ENCODE measurements at places on chromosomes 4 and X. TPM values are rescaled to one million over a fixed set of nuclear protein-coding genes. Genes with fewer than 3 reads are reported as not detected.
A peak's percentile ranks its signal among the peaks of the same experiment; 100 is the strongest.

DNA sequence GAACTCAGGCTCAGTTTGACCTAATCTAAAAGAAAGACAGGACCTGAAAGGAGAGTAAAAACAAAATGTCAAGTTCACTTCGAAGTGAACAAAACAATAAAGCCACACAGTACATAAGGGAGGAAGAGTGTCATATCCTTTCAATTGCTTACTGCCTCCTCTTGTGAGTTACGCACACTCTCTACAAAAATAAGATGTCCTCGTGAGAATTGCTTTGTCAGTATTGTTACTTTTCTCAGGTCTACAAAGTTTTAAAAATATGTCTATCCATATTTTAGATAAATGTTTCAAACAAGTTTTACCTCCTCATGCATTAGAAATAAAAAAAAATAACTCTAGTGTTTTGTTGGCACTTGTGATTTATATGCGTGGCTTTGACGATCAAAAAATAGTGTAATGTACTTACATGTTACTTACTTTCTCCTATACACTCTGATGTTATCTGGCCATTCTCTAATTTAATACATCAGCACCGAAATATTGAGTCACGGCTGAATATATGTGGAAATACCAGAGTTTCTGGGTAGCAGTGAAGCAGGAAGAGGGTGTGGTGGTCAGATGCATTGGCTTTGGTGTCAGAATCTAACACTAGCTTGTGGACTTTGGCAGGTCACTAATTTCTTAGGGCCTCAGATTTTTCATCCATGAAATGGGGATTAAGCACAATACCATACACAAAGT is 8.1 kb upstream of the MRPL1 start:
- no peaks in the 10 kb centered on the region for H3K27me3 ChIP-seq
- H3K4me3 ChIP-seq, result peak overlapping the region; percentile 29
- H3K27ac ChIP-seq, result peak overlapping the region; percentile 91
- no peaks in the 10 kb centered on the region for H3K36me3 ChIP-seq
- peaks cover 50% of the 10 kb centered on the region for H3K4me1 ChIP-seq

Gene ZCCHC12
- total RNA-seq, result not detected

DNA sequence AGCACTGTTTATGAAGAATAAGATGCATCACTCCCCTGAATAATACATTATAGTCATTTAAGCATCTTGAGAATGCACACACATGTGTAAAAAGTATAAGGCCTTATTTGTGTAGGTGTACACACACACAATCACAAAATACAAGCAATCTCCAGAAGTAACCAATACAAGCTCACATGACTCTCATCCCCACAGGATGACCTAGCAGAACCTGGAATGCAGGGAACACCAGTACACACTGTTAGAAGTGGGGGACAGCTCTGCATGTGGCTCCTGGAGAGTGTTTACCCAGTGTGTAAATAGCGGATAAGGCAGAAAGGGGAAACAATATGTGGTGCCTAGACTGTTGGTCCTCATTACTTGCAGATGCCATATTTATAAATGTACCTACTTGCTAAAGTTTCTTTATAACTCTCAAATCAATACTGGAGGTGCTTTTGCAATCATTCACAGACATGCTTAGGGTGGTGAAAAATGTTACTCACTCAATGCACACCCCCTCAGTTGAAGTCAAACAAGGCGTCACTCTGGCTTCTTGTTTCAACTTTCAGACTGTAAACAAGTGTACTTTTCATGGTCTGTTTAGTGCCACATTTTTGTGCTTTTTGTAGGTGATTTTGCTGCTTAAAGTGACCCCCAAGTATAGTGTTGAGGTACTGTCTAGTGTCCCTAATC is 73.1 kb downstream of the MAGEB17 start:
- no peak overlapping the region for H3K4me3 ChIP-seq
- H3K4me1 ChIP-seq, result no peaks in the 10 kb centered on the region
- no peaks in the 10 kb centered on the region for H3K27me3 ChIP-seq
- no peak overlapping the region for H3K27ac ChIP-seq

Gene IL13RA1
- 13.9 TPM for total RNA-seq

- H3K4me1 ChIP-seq, result no peaks in the 10 kb centered on the region
- no peak overlapping the region for H3K4me3 ChIP-seq
- no peak for DNase-seq
- H3K36me3 ChIP-seq, result no peaks in the 10 kb centered on the region
Measured at GRCh38 chrX:115531818-115532403, 29.1 kb upstream of the PLS3 start.

DNA sequence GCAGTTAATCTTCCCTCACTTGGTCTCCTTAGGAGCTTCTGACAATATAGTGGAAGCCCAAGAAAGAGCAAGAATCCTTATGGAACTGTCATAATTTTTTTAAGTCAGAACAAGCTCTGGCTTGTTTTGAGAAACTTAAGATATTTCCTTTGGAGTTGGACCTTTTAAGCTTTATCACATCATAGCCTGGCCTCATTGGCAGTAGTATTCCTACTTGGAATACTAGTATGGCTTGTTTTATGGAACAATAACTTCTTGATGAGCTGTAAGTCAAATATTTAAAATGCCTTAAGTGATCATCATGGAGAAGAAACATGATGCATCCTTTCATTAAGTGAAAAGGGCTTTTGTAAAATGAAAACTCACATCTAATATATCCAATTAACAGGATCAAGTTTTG is 78.0 kb upstream of the NRK start:
- H3K4me3 ChIP-seq, result no peak overlapping the region
- no peak for DNase-seq
- H3K27me3 ChIP-seq, result no peaks in the 10 kb centered on the region

- H3K27ac ChIP-seq, result no peak overlapping the region
- H3K4me3 ChIP-seq, result no peak overlapping the region
- H3K4me1 ChIP-seq, result no peaks in the 10 kb centered on the region
- no peaks in the 10 kb centered on the region for H3K36me3 ChIP-seq
Measured at GRCh38 chr4:31617667-31618066, 897.5 kb downstream of the PCDH7 start.

DNA sequence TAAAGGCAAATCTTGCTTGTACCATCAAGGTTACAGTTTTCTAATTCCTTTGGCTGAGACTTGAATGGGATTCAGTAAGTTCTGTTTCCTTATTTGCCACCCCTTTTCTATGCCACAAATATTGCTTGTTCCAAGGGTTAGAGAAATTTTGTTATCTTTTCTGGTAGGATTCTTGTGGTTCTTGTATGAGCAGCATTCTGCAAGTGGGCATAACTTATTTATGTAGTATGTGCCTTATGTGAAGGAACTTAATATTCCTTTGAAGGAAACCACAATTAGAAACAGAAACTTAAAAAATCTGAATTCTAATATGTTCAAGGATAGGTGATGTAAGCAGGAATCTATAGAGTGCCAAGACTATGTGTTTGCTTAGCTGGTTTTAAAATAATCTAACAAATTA is 53.1 kb upstream of the TSPAN5 start:
- H3K27ac ChIP-seq, result no peak overlapping the region
- DNase-seq, result no peak
- no peak overlapping the region for H3K4me3 ChIP-seq
- H3K27me3 ChIP-seq, result peaks cover 3% of the 10 kb centered on the region

Gene FRAS1
- not detected for total RNA-seq

- H3K27ac ChIP-seq, result no peak overlapping the region
- H3K4me1 ChIP-seq, result peaks cover 14% of the 10 kb centered on the region
- H3K36me3 ChIP-seq, result no peaks in the 10 kb centered on the region
- no peak for DNase-seq
- H3K27me3 ChIP-seq, result no peaks in the 10 kb centered on the region
- H3K4me3 ChIP-seq, result no peak overlapping the region
Measured at GRCh38 chr4:10623241-10623640, 61.3 kb downstream of the CLNK start.

DNA sequence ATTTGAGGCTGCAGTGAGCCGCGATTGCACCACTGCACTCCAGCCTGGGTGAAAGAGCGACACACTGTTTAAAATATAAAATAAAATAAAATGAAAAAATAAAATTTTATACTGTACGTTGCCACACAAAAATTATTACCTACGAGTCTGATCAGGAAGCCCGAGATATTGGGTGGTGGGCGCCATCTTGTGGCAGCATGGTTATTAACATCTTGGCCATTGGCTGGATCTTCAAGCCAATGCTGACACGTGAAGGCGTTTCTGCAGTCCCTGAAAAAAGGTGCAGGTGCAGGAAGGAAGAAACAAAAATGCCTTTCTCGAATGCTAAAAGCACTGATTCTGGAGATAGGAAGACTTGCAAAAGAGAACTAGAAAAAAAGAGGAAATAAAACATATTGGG is 4.9 kb upstream of the TLR8 start:
- no peaks in the 10 kb centered on the region for H3K27me3 ChIP-seq
- H3K27ac ChIP-seq, result peak overlapping the region; percentile 60

Gene CXCL11
- total RNA-seq, result not detected

Gene ATP2B3
- total RNA-seq, result not detected

DNA sequence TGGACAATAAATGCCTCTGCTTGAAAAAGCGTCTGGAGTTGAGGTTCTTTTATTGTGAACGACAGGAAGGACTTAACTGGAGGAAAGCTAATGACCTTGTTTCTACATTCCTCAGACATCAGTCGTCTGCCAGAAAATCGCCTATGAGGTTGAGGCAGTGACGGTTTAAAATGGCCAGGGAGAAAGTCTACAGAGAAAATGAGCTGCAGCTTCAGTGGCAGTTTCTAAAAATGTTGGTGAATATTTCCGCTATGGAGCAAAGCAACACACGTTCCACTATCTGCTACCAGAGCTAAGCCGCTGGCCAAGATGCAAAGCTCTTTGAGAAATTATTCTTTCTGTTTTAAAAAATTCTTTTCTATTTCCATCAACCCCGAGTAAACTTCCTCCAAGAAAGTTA is 116.9 kb upstream of the GALNT7 start:
- DNase-seq, result no peak
- H3K36me3 ChIP-seq, result no peaks in the 10 kb centered on the region
- H3K4me3 ChIP-seq, result no peak overlapping the region
- H3K27me3 ChIP-seq, result no peaks in the 10 kb centered on the region

Gene LAMTOR3
- 21.9 TPM for total RNA-seq

GRCh38 chr4:85244638-85245037 is 230.3 kb upstream of the ARHGAP24 start:
- no peaks in the 10 kb centered on the region for H3K36me3 ChIP-seq
- H3K27me3 ChIP-seq, result peaks cover 5% of the 10 kb centered on the region
- no peak overlapping the region for H3K27ac ChIP-seq
- no peak overlapping the region for H3K4me3 ChIP-seq
